ENCODE measurements at places on chromosomes 3 and 15.

DNA sequence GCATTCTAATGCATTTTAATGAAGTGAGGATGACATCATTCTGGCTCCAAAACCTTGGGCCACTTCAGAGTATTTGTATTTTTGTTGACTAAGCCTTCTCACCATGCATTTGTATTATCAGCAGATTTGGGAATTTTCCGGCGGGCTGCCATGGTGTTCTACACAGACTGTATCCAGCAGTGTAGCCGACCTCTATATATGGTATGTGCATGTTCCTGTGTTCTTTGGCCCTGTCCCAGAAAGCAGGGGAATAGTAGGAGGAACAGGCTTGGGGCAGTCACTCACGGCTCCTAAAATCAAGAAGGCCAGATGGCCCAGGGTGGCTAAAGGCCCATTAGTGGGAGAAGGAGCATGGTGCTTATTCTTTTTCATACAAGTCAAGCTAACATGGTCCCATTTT lies 80.5 kb downstream of the USF3 start:
- DNase-seq, result no peak

- no peak for DNase-seq
Measured at GRCh38 chr15:41347236-41347635, 14.6 kb downstream of the NUSAP1 start.

DNA sequence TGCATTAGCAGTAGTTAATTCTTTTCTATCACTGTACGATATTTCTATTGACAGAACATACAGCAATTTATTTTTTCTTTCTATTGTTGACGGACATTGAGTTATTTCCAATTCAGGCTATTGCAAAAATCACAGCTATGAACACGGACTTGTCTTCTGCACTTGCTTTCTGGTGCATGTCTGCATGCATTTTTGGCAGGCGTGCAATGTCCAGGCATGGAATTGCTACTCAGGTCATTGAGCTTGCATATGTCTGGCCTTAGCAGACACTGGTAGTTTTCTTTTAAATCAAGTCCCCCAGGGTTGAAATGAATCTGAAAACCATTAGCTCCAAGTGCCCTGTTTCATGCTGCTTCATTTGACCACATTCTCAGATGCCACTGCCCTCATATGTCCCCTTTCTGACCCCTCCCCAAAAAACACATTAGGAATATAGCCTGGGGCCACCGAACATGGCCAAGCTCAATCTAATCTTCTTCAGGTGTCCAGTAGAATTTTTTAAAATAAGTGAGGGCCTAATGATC lies 72.8 kb downstream of the LRIG1 start:
- no peak for DNase-seq

DNA sequence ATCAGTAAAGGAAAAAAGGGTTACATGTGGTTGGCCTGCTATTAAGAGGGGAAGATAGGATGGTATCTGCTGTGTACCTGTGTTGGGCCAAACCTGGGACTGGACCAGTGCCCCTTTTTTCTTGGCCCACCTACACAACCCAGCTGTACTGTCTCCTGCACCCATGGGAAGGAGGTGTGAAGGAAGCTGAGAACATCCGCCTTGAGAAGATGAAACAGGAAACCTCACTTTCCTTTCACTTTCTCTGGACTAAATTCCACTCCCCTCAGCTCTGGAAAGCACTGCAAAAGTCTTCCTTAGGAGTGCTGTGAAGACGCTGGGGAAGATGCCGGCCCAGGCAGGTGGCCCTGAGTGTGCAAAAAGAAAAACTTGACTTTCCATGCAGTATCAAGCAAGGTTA lies 37.6 kb downstream of the LRRN1 start:
- no peak for DNase-seq

GRCh38 chr15:31262143-31262530 lies 64.5 kb upstream of the KLF13 start:
- no peak for DNase-seq
